Ovary (tissue), 10 donors: ENCODE measurements at places on chromosomes 5 and 9.

DNA sequence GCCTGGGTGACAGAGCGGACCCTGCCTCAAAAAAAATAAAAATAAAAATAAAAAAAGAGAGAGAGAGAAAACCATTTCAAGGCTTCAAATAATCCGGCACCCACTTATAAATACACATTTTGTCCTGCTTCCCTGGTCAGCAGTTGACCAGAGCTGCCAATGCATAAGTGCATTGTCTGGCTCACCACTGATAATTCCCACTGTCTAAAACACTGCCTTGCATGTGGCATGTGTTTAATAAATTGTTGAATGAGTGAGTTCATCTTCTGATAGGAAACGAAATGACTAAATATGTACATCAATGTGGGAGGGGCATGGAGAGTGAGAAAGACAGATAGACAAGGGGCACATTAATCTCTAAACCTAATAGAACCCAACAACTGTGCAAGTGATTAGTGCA lies 42.9 kb downstream of the MEGF10 start:
- no peak for DNase-seq

- DNase-seq: no peak
These were observed 208.8 kb downstream of the SAXO1 start for GRCh38 chr9:18824095-18824666.

- no peak for DNase-seq
These were observed 21.5 kb downstream of the CWC27 start for GRCh38 chr5:64790210-64790609.

DNA sequence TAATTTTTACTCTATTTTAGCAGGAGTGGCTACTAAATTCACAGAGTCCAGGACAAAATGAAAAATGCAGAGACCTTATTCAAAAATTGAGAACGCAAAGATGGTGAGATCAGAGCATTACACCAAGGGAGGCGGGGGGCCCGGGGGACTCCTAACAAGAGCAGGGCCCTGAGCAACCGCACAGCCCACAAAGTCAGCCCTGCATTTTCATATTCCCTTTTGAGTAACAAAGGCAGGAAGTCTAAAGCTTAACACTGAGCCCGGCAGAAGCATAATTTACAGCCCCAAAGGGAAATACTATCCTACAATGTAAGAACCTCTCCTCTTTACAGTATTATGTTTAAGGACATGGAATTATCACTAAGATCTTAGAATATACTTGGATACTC lies 69.4 kb downstream of the TLE1 start:
- DNase-seq: no peak

DNA sequence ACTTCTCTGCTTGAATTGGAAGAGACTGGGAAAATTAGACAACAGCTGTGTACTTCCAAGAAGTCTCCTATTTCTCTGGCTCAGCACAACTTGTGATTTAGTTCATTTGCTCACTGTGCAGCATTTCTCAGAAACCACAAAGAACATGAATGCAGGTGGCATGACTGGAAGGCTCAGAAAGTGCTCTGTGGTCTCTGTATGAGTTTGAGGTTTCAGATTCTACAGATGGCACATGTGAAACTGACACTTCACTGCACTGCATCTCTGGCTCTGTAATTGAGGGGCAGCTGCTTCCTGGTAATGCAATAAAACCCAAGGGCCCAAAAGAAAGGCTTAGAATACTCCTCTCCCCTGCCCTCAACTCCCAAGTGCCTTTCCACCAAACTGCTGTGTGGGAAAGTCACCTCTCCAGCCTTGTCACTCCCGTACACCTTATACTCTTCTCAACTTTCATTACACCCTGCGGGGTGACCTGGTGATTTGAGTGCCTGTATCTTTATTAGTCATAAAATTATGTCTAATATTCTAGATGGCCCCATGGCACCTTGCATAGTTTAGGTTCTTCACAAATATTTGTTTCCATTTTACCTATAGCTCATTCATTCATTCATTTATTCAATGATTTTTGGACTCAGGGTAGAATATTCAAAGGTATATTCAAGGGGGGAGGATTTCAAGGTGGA lies 82.5 kb downstream of the ESM1 start:
- peak; percentile 20 for DNase-seq

DNA sequence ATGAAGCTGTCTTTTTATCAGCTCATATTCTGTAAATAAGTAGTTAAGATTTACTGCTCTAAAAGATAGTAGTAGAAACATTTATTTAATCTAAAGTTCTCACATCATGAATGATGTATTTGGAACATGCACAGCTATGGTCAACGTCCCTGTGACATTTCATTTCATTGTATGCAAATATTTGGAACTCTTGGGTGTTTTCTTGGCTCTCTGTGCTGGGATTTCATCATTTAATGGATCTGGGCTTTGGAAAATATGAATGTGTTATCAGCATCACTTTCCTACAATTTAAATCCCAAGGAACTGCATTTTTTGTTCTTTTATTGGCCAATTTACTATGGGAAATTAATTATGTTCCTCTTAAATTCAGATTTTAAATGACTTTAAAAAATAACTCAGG lies 462.9 kb downstream of the SEMA5A start:
- no peak for DNase-seq

DNA sequence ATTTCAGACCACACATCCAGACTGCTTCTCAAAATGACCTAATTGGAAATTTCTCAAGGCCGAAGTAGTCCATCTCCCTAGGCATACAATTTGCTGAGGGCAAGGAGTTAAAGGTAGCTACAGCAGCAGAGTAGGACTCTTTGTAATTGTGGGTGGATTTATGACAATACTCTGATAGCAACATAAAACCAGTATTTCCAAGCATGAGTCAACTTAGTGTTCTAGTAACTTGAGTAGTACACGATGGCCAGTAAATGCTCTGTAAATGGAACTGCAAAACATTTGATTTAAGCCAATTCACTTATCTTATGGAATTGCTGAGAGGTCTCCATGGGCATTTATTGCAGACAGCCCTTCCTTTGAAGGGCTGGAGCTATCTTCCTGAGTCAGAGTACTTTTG lies 352.2 kb downstream of the PLK2 start:
- no peak for DNase-seq

GRCh38 chr9:6894135-6894534 lies 136.4 kb downstream of the KDM4C start:
- DNase-seq: no peak
